ENCODE measurements at places on chromosomes 4 and X. TPM values are rescaled to one million over a fixed set of nuclear protein-coding genes. Genes with fewer than 3 reads are reported as not detected.

The CXCL5 gene
- not detected for total RNA-seq

The VCX2 gene
- not detected for total RNA-seq

The UBA6 gene
- total RNA-seq: 13.7 TPM

The GLOD5 gene
- not detected for total RNA-seq

The PRRG3 gene
- 1.0 TPM for total RNA-seq

DNA sequence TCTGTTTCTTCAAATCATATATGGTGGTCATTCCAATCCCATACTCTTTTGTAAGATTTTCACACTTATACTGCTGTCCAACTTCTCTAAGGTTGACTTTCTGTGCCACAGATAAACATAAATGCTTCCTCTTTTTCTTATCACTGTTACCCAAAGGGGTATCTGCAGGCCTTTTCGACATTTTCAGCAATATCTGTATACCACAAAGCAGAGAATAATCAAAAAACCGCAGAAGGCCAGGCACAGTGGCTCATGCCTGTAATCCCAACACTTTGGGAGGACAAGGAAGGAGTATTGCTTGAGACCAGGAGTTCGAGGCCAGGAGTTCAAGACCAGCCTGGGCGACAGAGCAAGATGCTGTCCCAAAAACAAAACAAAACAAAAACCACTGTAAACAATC lies 3.1 kb upstream of the RFC1 start:
- H3K4me3 ChIP-seq: no peak overlapping the region
- DNase-seq: no peak
- H3K27me3 ChIP-seq: no peaks in the 10 kb centered on the region
- no peak overlapping the region for H3K27ac ChIP-seq
- no peaks in the 10 kb centered on the region for H3K36me3 ChIP-seq
- H3K4me1 ChIP-seq: peaks cover 10% of the 10 kb centered on the region

GRCh38 chr4:7134737-7135388 lies 57.5 kb upstream of the SORCS2 start:
- no peak overlapping the region for H3K4me3 ChIP-seq
- no peaks in the 10 kb centered on the region for H3K4me1 ChIP-seq
- no peaks in the 10 kb centered on the region for H3K27me3 ChIP-seq
- DNase-seq: peak; percentile 30
- no peak overlapping the region for H3K27ac ChIP-seq

- DNase-seq: no peak
- H3K36me3 ChIP-seq: no peaks in the 10 kb centered on the region
- H3K4me3 ChIP-seq: no peak overlapping the region
Measured at GRCh38 chrX:39840133-39840532, 257.6 kb downstream of the BCOR start.

DNA sequence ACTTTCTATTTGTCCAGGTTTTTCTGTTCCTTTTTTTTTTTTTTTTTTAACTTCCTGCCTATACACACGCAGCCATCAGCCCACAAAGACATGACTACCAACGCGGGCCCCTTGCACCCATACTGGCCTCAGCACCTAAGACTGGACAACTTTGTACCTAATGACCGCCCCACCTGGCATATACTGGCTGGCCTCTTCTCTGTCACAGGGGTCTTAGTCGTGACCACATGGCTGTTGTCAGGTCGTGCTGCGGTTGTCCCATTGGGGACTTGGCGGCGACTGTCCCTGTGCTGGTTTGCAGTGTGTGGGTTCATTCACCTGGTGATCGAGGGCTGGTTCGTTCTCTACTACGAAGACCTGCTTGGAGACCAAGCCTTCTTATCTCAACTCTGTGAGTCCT lies 2.1 kb downstream of the EBP start:
- no peaks in the 10 kb centered on the region for H3K36me3 ChIP-seq
- H3K27me3 ChIP-seq: no peaks in the 10 kb centered on the region
- no peak for DNase-seq
- H3K27ac ChIP-seq: no peak overlapping the region

- H3K27ac ChIP-seq: no peak overlapping the region
- no peaks in the 10 kb centered on the region for H3K36me3 ChIP-seq
- no peaks in the 10 kb centered on the region for H3K27me3 ChIP-seq
Measured at GRCh38 chrX:30665471-30665870, 12.2 kb downstream of the GK start.

GRCh38 chr4:52713456-52713937 lies 37.7 kb downstream of the ERVMER34-1 start:
- H3K36me3 ChIP-seq: no peaks in the 10 kb centered on the region
- H3K27me3 ChIP-seq: no peaks in the 10 kb centered on the region
- H3K4me1 ChIP-seq: peaks cover 31% of the 10 kb centered on the region
- DNase-seq: no peak

DNA sequence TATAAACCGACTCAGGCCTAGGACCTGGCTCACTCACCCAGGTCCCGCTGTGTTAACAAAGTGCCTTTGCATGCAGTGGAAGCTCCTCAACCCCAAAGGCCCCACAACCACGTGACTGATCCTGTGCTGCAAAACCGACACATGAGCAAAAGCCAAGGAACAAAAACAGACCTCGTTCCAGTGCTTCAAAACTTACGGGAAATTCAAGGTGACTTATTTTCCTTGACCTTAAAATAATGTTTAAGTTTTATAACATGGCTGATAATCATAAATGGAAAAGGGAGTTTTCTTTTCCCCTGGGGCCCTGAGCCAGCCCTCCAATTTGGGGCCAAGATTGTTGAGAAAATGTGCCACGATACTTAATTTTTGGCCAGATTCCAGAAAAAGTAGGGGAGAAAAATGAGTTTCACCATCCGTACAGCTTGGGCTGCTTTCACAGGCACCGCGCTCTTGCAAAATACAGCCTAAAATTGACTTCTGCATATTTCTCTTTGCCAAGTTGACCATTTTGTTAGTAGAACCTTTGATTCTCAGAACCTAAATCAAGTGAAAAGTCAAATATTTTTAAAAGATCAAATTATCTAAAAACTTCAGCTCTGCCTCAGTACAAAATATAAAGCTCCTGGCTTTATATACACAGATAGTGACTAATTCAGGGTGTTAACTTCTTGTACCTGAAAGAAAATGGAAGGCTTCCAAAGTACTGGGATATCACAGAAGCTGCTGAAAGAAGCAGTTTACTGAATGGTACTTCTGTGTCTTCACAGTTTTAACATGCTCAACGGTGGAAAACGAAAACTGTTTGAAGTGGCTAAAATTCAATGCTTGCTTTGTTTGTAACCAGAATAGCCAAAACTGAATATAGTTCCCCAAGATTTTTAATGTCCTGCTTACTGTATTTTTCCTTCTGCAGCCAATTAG lies 93.8 kb downstream of the APBB2 start:
- H3K27ac ChIP-seq: peak overlapping the region; percentile 62
- DNase-seq: peak; percentile 24
- peaks cover 32% of the 10 kb centered on the region for H3K4me1 ChIP-seq
- H3K4me3 ChIP-seq: no peak overlapping the region

- no peak overlapping the region for H3K4me3 ChIP-seq
- H3K36me3 ChIP-seq: no peaks in the 10 kb centered on the region
- DNase-seq: no peak
- H3K4me1 ChIP-seq: no peaks in the 10 kb centered on the region
Measured at GRCh38 chrX:39629001-39629400, 468.8 kb downstream of the BCOR start.

- no peaks in the 10 kb centered on the region for H3K27me3 ChIP-seq
- H3K4me1 ChIP-seq: no peaks in the 10 kb centered on the region
- H3K27ac ChIP-seq: no peak overlapping the region
- no peak overlapping the region for H3K4me3 ChIP-seq
- no peaks in the 10 kb centered on the region for H3K36me3 ChIP-seq
- no peak for DNase-seq
Measured at GRCh38 chr4:153371701-153372234, 27.3 kb downstream of the MND1 start.

GRCh38 chrX:116781926-116782325 lies 319.1 kb upstream of the CT83 start:
- H3K27ac ChIP-seq: no peak overlapping the region
- peak; percentile 7 for DNase-seq
- no peak overlapping the region for H3K4me3 ChIP-seq

DNA sequence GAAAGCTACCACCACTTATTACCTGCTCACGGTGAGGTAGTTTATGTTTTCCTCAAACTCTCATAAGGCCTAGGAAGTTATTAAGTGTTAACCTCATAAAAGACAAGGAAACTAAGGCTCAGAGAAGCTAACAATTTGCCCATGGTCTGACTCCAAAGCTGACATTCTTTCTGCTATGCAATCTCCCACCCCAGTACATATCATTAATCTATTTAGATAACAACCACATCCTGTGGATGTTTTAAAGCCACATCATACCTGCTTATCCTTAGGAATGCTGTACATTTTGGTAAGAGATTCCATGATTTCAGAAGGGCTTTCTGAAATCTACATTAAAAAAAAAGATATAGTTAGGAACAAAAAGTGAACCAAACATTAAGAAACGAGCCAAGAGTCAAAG lies 55.4 kb downstream of the HUWE1 start:
- no peak overlapping the region for H3K27ac ChIP-seq
- H3K4me3 ChIP-seq: no peak overlapping the region
- H3K4me1 ChIP-seq: no peaks in the 10 kb centered on the region
- DNase-seq: no peak
- no peaks in the 10 kb centered on the region for H3K27me3 ChIP-seq

- H3K27ac ChIP-seq: no peak overlapping the region
- DNase-seq: no peak
- no peaks in the 10 kb centered on the region for H3K27me3 ChIP-seq
- H3K4me3 ChIP-seq: no peak overlapping the region
- H3K4me1 ChIP-seq: no peaks in the 10 kb centered on the region
Measured at GRCh38 chr4:137701401-137701800, 169.1 kb upstream of the PCDH18 start.

GRCh38 chr4:76381986-76382385 lies 39.0 kb downstream of the CCDC158 start:
- H3K27me3 ChIP-seq: no peaks in the 10 kb centered on the region
- no peak overlapping the region for H3K27ac ChIP-seq
- DNase-seq: no peak
- no peaks in the 10 kb centered on the region for H3K36me3 ChIP-seq
- peaks cover 14% of the 10 kb centered on the region for H3K4me1 ChIP-seq
- H3K4me3 ChIP-seq: no peak overlapping the region

- no peaks in the 10 kb centered on the region for H3K4me1 ChIP-seq
- H3K36me3 ChIP-seq: no peaks in the 10 kb centered on the region
- no peak overlapping the region for H3K4me3 ChIP-seq
- H3K27me3 ChIP-seq: no peaks in the 10 kb centered on the region
- no peak overlapping the region for H3K27ac ChIP-seq
Measured at GRCh38 chrX:150926791-150927190, 28.3 kb upstream of the CD99L2 start.

- H3K4me3 ChIP-seq: peak overlapping the region; percentile 45
- H3K27ac ChIP-seq: peak overlapping the region; percentile 69
- no peaks in the 10 kb centered on the region for H3K27me3 ChIP-seq
- H3K4me1 ChIP-seq: peaks cover 12% of the 10 kb centered on the region
Measured at GRCh38 chrX:40579900-40580536, 752 bp upstream of the ATP6AP2 start.

DNA sequence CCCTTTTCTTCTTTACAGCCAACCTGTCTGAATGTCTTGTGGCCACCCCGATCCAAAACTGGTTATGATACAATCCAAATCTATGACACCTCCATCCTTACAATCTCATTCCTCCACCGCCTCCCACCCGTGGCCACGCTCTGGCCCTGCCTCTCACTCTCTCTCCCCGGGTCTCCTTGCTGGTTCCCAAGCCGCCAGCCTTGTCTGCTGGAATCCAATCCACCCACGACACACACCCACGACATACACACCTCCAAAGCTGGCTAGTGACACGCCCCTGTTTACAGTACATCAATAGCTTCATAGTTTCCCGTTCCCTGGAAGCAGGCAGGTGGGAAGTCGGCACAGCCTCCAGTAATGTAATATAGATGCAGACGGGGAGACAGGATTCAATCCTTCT lies 99.0 kb downstream of the WFS1 start:
- no peak overlapping the region for H3K27ac ChIP-seq
- H3K4me1 ChIP-seq: no peaks in the 10 kb centered on the region
- DNase-seq: no peak
- H3K36me3 ChIP-seq: no peaks in the 10 kb centered on the region

GRCh38 chrX:38974542-38974941 lies 173.3 kb downstream of the MID1IP1 start:
- H3K27me3 ChIP-seq: no peaks in the 10 kb centered on the region
- no peaks in the 10 kb centered on the region for H3K36me3 ChIP-seq
- no peak for DNase-seq
- H3K4me3 ChIP-seq: no peak overlapping the region
